ENCODE measurements at places on chromosomes 6 and 20. TPM values are rescaled to one million over a fixed set of nuclear protein-coding genes. Genes with fewer than 3 reads are reported as not detected.

SEL1L2 gene
- total RNA-seq, result not detected

KCNK16 gene
- total RNA-seq, result not detected

QRSL1 gene
- total RNA-seq, result 20.9 TPM

- DNase-seq, result no peak
Observed at GRCh38 chr20:3430376-3431069, 23.1 kb upstream of the DNAAF9 start.

- no peak for DNase-seq
Observed at GRCh38 chr6:53282234-53282633, 66.5 kb downstream of the ELOVL5 start.

- no peak for DNase-seq
Observed at GRCh38 chr6:159829526-159829925, 29.4 kb downstream of the PNLDC1 start.

- no peak for DNase-seq
Observed at GRCh38 chr6:18432180-18432579, 45.0 kb downstream of the RNF144B start.

Data from activated T-cell treated with anti-CD3 and anti-CD28 coated beads, Interleukin-2, amount 50 U/mL, for 4 hours (primary cell).